ENCODE measurements at places on chromosomes 1 and 21. TPM values are rescaled to one million over a fixed set of nuclear protein-coding genes. Genes with fewer than 3 reads are reported as not detected.

Gene C8B
- total RNA-seq = not detected

Gene LCE2B
- not detected for total RNA-seq

Gene AVPR1B
- total RNA-seq = not detected

Gene FASLG
- not detected for total RNA-seq

Gene RFX5
- total RNA-seq = 64.4 TPM

Gene GUCA2B
- total RNA-seq = not detected

Gene CASQ1
- total RNA-seq = not detected

DNA sequence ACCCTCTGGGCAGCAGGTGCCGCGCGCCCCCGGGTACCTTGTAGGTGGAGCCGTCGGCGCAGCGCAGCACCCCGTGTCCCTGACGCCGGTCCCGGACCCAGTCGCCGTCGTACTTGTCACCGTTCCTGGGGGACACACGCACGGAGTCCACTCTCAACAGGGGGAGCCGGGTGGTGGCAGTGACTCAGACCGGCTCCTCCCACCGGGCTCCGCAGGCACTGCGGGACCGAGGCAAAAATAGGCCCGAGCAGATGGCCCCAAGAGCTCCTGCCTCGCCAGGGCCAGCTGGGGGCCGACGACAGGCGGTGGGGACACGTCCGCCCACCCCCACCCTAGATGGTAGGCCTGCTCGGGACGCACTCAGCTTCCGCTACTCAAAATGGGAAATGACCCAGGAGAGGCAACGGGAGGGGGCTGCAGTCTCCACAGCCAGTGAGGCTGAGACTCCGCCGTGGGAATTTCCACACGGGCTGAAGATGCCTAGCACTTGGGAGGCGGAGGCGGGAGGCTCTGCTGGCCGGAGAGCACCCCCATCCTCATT, 6.3 kb downstream of the MORN1 start:
- peak; percentile 69 for DNase-seq

DNA sequence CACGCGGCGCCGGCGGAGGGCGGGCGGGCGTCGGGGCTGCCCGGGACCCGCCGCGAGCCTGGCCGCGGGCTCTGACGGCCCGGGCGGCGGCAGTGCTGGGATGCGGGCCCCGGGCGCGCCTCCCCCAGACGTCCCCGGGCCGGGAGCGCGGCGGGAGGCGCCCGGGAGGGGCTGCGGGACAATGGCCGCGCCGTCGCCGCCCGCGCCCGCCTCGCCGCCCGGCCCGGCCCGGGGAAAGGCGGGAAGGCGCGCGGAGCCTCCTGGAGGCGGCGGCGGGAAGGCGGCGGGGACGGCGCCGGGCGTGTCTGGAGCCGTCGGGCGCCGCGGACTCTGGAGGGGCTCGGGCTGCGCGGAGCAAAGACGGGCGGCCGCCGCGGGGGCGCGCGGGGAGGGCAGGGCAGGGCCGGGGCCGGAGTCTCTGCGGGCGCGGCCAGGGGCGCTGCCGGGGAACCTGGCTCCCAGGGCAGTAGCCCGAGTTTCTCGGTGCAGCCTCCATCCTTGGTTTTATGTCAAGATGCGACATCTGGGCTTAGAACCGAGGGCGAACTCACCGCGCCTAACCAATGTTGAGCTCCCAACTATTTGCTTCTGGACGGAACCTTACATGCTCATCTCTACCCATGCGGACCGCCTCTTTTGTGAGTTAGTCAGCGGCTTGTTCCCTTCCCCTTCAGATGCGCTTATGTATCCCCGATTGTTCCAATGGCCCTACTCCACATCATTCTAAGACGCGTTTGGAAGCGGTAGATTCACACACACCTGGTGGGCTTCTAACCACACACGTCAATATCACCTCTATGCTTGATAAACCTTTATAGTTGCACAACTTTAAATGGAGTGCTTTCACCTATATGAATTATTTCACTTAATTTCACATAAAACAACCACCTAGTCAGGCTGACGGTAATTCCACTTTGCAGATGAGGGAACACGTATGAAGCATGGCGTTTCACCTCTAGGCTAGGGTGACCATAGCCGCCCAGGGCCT, 651 bp downstream of the ZBTB8A start:
- peak; percentile 73 for DNase-seq

GRCh38 chr1:117013309-117013858, 11.8 kb downstream of the CD101 start:
- DNase-seq = no peak

DNA sequence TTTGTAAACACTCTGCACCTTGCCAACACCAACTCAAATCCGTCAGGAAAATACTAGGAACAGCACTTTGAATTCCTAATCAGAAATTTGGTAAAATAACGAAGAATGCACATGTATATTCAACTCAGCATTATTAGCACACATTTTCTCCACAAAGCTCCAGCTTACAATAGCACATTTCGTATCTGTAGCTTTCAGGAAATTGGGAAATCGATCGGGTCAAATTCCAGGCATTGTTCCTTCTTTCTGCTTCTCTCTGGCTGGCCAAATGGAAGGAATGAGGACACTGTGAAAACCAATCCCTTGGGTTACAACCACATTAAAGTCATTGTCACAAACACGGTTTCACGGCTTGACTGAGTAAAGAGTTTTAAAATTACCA, 58.6 kb downstream of the NPHP4 start:
- DNase-seq = no peak

DNA sequence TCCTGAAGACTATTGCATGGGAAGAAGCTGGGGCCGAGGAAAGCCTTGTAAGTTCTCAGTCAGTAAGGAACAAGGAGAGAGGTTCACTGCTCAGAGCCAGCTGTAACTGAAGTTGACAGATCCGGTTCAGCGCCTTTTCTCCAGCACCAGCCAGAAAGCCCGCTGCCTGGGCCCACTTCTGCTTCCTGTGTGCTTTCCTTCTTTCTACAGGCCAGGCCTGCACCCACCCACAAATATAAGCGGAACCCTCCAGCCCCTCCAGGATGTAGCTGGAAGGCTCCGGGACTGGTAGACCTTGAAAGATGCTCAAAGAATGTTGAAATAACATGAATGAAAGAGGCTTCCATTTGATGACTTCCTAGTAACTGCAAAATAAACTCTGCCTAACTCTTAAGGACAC, 38.8 kb downstream of the PARP1 start:
- DNase-seq = no peak

DNA sequence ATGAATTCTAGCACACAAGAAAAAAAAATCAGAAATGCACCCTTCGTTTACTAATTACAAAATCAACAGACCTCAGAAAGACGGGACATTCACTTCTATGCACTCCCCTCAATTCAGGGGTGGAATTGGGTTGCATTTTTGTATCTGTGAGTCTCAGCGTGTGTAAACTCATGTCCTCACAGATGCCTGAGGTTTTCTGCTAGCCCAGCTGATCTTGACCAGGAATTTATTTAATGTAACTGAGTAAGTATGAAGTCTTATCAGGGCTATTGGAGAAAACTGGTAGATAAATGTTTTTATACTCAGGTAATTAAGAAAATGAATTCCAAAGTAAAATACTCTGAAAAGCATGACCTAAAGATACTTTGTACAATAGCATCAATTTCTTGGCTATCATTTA, 167.7 kb downstream of the RUNX1 start:
- no peak for DNase-seq

DNA sequence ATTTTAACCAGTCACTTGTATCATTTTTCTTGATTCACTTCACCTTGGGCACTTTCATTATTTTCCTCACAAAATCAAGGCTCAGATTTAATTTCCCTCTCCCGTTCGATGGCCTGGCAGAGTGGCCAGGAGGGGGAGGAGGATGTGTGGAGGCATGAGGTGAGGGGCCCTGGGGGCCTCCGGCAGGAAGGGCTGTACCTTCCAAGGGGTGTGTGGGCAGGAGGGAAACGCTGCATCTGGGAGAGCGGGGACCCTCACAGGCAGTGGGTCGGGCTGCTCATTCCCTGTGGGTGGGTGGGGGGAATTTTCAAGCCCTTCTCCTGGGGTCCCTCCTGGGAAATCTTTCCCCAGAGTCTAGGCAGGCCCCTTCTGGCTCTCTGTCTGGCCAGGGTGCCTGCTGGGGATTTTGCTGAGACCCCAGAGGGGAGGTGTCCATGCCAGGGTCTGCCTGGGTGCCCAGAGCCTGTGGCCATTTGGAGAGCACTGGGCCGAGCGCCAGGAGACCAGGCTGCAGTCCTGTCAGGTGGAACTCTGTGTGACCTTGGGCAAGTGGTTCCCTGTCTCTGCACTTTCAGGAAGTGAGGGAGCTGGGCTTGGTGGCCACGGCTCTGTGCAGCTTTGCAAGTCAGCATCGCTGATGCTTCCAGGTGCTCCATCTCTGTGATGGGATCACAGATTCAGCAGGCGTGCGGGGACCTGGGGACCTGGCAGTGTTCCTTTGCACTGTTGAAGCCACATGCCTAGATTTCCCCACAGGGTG, 81.9 kb upstream of the C1orf174 start:
- DNase-seq = no peak

DNA sequence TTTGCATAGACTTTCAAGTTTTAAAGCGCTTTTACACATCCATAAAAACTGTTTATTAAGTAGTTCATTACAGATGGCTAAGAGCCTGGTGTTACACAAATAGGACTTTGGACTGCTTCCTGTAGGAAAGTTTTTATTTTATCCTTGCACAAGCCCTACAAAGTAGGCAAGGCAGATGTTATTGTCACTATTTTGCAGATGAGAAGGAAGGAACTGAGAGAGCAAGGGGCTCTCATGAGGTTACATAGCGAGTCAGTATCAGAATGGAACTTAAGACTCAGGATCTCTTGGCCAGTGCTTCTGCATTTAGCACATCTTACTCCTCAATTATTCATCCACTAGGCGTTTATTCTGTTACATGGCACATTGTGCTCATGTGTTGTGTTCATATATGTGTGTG, 2.6 kb upstream of the MAPKAPK2 start:
- no peak for DNase-seq

GRCh38 chr1:110523011-110523410, 4.0 kb upstream of the KCNA10 start:
- DNase-seq = no peak

GRCh38 chr1:61612602-61613001, 112.3 kb downstream of the TM2D1 start:
- DNase-seq = no peak

GRCh38 chr1:16198444-16199156, 13.9 kb downstream of the ARHGEF19 start:
- DNase-seq = no peak

DNA sequence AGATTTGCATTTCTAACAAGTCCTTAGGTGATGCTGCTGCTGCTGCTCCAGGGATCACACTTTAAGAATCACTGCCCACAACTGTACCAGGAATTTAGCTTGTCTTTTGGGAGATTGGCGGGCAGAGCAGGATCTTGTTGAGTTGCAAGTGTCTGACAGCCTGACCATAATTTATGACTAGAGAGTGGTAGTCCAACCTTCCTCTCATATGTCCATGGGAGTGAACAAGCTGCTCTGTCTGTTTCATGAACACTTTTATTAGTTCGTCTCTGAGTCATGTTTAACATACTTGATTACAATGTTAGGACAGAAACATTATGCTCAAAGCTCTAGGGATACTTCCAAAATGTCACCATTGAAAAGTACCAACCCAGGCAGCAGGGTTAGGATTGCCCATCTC, 169.6 kb downstream of the TGFB2 start:
- no peak for DNase-seq

- no peak for DNase-seq
Observed at GRCh38 chr21:33994373-33994772, 78.8 kb upstream of the ATP5PO start.

All from glutamatergic neuron (in vitro differentiated cells).